ENCODE measurements at places on chromosomes 4 and X. TPM values are rescaled to one million over a fixed set of nuclear protein-coding genes. Genes with fewer than 3 reads are reported as not detected.

DNA sequence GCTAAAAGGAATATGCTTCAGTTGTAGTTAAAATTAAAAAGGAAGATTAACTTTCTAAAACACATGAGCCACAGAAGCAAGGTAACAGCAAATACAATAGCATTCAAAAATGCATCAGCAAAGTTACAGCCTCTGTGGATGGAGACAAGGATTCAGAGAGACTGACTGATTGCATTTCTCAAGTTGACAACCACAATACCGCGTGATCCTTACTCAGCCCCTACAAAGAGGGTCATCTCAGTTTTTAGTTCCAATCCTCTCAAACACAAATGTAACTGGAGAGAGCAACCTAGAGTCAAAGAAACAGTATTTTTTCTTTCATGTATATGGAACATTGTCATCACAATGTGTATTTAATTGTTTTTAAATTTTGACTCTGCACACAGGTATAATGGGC is 14.2 kb upstream of the C1QTNF7 start:
- DNase-seq, result no peak

GRCh38 chr4:176775338-176775737 is 17.4 kb downstream of the VEGFC start:
- DNase-seq, result no peak

Gene USP38
- total RNA-seq, result 14.9 TPM

- DNase-seq, result no peak
These were observed 15.3 kb downstream of the ATP7A start for GRCh38 chrX:77925764-77926163.
